NCI-H524 treated with DMSO at 0.1 percent for 48 hours (cell line): ENCODE measurements at places on chromosomes 6 and 20.

GRCh38 chr20:50799176-50799889 is 4.5 kb downstream of the BCAS4 start:
- DNase-seq = no peak

DNA sequence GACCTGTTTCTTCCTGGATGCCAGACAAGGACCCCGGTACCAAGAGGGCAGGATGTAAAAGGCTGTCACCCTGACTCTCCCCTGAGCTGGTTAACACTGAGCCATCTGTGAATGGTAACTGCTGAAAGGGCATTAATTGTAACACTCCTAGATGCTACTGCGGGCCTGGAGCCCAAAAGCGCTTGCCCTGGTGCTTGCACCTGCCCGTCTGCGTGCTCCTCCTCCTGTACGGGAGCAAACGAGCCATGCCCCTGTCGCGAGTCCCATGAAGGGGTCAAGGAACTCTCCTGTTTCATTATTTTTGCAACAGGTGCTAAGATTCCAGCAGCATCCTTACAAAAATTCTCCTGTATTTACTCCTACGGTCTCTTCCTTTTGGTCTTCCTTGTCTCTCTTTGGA is 140.0 kb upstream of the LAMA2 start:
- DNase-seq = no peak

DNA sequence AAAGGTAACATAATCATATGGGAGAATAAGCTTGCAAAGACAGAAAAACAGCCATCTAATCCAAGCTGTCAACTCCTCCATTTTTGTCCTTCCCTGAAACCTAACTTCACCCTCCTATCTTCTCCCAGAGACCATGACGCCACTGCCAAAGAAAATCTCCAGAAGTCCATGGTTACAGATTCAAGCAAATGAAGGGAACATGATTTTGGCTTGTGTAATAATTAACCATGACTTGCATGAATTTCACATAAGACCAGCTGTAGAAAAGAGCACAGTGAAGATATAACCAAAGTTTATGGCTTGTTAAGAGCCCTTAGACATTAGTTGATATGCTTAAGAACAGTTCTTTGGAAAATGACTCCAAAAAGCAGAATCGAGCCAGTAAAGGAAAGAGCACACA is 342.1 kb upstream of the NRSN1 start:
- no peak for DNase-seq

DNA sequence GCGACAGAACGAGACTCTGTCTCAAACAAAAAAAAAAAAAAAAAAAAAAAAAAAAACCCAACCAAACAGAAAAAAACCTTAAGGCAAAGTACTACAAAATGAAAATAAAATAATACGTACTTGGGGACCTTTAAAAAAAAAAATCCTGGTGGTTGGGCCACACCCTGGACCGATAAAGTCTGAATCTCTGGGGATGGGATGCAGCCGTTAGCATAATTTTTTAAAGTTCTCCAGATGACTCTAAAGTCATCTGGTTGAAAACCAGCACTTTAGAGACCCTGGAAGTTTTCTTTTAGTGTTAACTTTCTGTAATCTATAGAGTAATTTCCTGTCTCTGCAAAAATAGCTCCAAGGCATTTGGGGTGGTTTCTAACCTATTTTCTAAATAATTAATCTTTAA is 142.9 kb upstream of the SALL4 start:
- no peak for DNase-seq

GRCh38 chr6:1837826-1838225 is 228.1 kb downstream of the FOXC1 start:
- DNase-seq = no peak

DNA sequence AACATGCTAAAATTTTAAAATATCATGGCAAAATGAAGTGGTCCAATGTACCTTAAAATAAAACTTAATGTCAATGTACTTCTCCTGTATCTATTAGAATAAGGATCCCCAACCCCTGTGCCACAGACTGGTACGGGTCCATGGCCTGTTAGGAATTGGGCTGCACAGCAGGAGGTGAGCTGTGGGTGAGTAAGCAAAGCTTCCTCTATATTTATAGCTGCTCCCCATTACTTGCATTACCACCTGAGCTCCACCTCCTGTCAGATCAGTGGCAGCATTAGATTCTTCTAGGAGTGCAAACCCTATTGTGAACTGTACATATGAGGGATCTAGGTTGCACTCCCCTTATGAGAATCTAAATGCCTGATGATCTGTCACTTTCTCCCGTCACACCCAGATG is 86.0 kb downstream of the SLC16A10 start:
- DNase-seq = no peak

GRCh38 chr20:14375416-14375985 is 38.1 kb upstream of the FLRT3 start:
- peak; percentile 52 for DNase-seq

DNA sequence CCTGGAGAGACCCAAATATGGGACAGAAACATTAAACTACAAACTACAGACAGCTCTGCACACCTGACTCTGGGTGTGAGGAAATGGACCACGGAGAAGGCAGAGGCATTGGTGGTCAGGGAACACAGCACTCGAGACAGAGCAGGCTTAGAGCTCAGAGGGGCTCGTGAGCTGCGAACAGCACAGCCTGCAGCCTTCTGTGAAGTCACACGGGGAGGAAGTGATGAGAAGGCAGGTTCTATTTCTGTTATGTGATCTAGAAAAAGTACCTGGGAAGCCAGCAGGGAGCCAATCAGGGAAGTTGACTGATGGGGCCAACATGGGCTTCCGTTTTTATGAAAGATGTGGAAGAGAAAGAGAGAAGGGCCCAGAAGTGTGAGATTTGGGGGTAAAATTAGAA is 88.9 kb upstream of the SNAP25 start:
- no peak for DNase-seq

- no peak for DNase-seq
Measured at GRCh38 chr6:144876689-144877088, 591.6 kb downstream of the UTRN start.

DNA sequence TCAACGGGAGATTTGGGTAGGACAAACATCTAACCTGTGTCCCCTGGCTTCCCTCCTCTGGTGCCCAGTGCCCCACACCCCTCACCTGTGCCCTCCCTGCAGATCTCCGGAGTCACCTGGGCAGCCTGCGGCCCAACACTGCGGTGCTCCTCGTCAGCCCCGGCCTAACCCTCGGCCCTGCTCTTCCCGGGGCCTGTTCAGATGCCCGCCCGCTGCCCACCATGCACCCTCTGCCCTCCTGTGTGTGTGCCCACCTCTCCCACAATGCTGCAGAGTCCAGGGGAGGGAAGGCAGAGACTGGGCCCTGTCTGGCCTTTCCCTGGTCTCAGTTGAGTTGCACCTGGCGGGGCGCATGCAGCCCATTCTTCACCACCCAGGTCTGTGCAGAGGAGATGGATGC is 349.3 kb downstream of the CDH4 start:
- no peak for DNase-seq

- DNase-seq = no peak
Measured at GRCh38 chr20:21397341-21398108, at the start of gene NKX2-4. Gene NKX2-4 (minus strand): TSS chr20:21397526. CDS start chr20:21397399, 127 bp downstream.

GRCh38 chr20:35953387-35954199 is 709 bp downstream of the SCAND1 start:
- no peak for DNase-seq

DNA sequence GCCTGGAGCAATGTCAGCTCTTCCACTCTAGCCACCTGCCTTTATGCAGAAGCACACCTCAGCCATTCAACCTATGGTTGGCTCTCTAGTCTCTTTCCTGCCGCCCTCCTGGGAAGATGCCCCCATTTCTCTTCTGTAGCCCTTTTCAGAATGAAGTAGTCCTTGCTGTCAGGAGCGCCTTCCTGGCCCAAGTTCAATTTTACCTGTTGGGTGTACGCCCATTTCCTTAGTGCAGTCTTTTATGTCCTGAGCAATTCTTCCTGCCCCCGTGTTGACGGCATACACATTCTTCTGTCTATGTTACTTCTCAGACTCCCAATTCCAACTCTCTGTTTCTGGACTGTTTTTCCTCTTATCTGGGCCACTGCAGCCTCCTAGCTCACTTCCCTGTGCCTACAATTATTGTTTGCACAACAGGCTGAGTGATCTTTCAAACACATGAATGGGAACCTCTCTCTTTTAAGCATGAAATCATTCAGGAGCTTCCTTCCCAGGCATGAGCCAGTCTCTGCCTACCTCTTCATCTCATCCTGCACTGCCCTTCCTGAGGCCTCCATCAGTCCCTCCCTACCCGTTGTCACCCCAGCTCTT is 389.2 kb downstream of the CD83 start:
- no peak for DNase-seq

DNA sequence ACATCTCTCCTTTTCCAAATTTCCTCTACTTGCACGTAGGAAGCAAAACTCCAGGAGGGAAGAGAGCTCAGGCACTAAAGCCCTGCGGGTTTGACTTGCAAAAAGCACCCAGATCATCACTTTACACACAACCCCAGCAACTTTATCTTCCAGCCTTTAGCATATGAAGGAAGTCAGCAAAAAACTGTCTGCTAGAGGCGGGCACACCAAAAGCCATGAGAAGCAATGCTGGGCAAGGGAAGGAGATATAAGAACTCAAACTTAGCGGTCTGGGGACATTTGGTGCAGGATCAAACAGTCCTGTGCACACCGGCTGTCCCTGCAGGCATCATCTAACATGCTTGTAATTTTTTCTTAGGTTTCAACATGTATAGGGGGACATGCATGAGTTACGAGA is 113.3 kb downstream of the JPH2 start:
- no peak for DNase-seq

DNA sequence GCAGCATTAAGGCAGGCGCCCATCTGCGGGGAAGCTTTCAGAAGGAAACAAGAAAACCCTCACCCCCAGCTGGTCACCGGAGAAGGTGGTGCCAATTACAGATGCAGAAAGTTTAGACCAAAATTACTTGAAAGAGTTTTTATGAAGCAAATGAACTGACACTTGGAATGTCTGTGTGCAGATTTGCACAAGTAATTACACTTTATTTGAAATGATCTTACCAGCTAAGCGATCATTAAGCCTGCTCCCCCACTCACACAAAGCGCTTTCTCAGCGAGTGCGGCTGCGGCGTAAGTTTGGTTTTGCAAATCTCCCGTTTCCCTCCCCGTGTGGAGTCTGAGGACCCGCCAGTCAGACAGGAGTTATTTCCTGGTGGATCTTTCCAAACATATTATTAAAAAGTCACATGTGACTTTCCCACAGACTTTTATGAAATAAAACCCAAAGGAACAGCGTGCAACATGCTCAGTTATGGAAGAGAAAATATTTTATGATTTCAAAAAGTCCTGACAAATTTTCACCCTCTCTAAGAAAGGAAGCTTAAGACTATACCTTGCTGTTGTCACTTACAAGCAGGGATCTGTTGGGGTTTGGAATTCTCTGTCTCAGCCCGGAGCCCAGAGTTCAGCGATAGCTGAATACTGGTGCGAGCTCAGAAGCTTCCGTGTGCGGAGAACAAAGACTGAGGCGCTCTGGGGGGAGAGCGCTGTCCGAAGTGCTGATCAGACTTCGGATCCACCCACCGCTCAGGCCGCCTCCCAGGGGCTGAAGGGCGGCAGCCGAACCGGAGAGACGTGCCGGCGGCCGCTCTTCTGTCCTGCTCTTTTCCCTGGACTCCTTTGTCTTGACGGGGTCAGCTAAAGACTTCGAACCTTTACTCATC is 2.7 kb upstream of the MYT1 start:
- DNase-seq = no peak

GRCh38 chr6:41604006-41604405 is 34.3 kb upstream of the MDFI start:
- no peak for DNase-seq

GRCh38 chr20:32823737-32824588 is 4.2 kb downstream of the MAPRE1 start:
- DNase-seq = no peak

DNA sequence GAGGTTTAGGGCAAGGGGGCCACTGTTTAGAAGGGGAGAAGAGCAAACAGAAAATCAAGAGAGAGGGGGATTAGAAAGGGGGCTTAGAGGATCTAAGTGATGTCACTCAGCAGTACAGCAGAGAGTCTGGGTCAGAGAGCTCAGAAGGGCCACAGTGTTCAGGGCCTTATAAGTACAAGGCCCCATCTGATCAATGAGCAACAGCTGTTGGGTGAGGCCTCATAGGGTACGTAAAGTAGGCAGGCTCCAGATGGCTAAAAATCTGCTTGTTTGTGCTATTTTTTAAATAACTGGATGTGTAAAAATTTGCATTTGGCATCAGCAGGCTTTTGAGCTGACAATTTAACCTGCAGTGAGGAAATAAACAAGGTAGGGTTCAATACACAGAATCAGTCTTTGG is 149.8 kb downstream of the SH3BGRL2 start:
- peak; percentile 83 for DNase-seq

DNA sequence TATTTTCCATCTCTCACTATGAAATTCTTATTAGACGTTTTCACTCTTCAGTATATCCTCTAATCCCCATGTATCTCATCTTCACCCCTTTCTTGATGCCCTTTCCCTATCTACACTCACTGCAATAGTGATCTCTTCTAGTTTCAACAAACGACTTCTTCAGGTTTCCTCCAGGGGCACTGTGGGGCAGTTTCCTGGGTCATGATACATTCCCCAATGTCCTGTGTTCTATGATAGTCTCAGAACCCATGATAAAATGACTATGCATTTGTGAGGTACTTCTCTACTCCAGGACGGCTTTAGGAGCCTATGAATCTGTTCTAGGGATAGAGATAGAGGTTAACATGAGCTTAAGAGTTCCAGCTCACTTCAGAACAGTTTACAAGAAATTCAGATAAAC is 183.3 kb downstream of the FOXC1 start:
- no peak for DNase-seq

DNA sequence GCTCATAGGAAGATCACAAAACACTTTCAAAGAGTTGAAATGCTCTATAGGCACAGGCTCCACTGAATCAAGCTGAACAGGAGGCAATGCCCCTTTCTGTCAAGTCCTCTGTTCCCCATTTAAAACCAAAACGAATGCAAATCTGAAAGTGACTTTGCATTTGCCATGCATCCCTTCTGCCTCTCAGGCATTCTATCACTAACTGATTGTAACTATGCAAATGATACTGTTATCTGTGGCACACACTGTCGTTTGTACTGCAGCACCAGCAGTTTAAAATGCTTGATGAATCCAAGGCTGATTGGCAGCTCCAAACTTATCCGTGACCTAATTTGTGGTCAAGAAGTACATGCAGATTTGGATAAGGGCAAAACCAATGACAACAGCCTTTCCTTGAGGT is 1067.5 kb upstream of the MAP3K7 start:
- no peak for DNase-seq

DNA sequence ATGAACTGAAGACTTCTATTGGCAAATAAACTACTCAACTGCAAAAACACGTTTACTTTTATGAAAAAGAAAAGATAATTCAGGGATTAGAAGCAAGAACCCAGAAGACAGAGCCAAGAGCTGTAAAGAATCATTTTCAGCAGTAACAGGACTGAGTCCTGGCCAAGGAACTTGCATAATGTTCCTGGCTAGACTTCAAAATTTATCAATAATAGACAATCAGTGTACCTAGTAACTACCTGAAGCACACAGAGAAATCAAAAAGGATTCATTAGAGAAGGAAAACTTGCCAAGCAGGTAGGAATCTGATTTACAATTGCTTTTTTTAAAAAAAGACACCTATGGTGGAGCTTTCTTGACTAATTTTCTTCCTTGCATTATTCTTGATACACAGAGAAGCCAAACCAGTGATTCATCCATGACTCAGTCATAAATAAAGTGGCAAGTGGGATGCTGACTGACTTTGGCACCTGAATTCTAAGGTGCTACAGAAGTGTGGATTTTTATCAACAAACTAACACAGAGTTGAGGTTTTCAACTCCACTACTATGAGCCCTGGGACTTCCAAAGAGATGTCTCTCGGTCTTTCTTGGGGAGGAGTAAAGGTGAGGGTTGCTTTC is 281.3 kb downstream of the BMP7 start:
- DNase-seq = no peak

GRCh38 chr6:88708197-88708744 is 255.1 kb downstream of the RNGTT start:
- DNase-seq = no peak
